ENCODE measurements at places on chromosomes 11 and 22.

- no peak overlapping the region for H3K27ac ChIP-seq
- no peak overlapping the region for H3K4me3 ChIP-seq
- no peak for DNase-seq
- H3K36me3 ChIP-seq: no peaks in the 10 kb centered on the region
- peaks cover 33% of the 10 kb centered on the region for H3K4me1 ChIP-seq
Observed at GRCh38 chr11:100630898-100631297, 56.2 kb upstream of the ARHGAP42 start.

- no peak overlapping the region for H3K27ac ChIP-seq
- no peaks in the 10 kb centered on the region for H3K36me3 ChIP-seq
- no peak overlapping the region for H3K4me3 ChIP-seq
- DNase-seq: no peak
- H3K4me1 ChIP-seq: peaks cover 8% of the 10 kb centered on the region
Observed at GRCh38 chr11:124788521-124788920, 11.7 kb downstream of the MSANTD2 start.

GRCh38 chr11:16404781-16405285 lies 48.5 kb upstream of the SOX6 start:
- DNase-seq: no peak
- H3K4me1 ChIP-seq: peaks cover 17% of the 10 kb centered on the region
- no peak overlapping the region for H3K27ac ChIP-seq
- no peaks in the 10 kb centered on the region for H3K36me3 ChIP-seq
- no peaks in the 10 kb centered on the region for H3K27me3 ChIP-seq

DNA sequence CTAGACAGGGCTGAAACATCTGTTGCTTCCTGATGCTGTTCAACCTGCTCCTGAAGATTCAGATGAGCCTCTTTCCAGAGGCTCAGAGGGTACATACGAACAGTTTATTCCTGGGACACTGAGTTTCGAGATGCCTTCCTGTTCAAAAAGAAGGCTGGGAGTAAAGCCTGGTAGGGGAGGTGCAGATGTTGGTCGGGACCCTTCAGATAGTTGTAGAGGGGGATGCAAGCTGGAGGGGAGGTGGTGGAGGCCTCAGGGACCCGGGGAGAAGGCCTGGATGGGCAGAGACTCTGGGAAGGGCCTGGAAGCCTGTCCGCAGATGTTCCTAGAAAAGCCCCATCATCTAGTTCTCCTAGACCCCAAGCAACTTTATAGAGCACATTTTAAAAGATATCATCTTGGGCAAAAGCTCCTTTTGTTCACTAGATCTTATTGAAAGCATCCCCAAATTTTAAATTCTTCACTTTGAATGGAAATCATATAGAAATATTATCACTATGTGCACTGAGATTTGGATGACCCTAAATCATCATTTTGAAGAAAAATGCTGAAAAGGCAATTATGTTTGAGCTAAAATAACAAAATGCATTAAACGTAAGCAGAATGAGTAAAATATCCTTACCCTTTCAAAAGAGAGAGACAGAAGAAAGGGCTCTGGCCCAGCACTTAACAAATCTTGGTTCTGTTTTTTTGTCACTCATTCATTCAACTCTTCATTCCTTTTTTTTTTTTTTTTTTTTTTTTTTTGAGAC lies 41.2 kb downstream of the RTL6 start:
- no peak overlapping the region for H3K4me3 ChIP-seq
- no peak for DNase-seq
- H3K4me1 ChIP-seq: no peaks in the 10 kb centered on the region
- peaks cover 12% of the 10 kb centered on the region for H3K27me3 ChIP-seq

DNA sequence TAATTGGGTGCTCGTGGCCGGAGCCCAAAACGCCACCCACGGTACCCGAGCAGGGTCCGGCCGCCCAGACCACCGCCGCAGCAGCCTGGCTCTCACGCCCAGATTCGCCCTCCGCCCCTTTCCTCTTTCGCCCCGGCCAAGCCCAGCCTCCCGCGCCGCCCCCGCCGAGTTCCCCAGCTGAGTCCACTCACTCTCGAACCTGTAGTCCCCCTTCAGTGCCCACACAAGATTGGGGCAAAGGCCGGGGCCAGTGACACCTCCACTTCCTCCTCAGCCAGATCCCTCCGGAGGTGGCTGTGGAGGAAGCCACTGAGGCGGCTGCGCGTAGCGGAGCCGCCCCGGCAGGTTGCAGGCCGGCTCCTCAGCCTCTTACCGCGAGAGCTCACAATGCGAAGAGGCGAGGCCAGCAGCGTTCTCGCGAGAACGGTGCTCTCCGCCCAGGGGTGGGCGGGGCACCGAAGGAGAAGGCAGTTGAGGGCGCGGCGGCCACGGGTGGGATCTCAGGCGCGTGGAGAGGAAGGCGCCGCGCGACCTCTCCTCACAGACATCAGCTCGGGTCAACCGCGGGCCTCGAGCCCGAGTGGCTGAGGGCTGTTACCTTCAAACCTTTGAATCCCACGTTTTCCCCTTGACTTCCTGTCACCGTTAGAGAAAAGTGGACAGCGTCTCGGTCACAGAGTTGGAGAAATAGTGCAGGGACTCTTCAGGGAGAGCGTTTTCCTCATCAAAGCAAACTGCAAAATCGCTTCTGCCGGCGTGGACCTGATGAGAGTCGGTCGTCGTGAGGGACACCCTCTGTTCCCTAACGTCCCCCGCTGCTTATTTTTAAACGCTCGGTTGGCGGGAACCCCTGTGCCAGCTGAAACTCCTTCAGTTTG lies at the start of gene BTBD10:
BTBD10 (minus strand) TSS at position 322 of the 878 bp plus-strand sequence. CDS start 18,098 bp downstream, outside the sequence.
- peaks cover 37% of the 10 kb centered on the region for H3K4me1 ChIP-seq
- H3K27me3 ChIP-seq: no peaks in the 10 kb centered on the region
- peak within 1 kb of the TSS; percentile 99 for H3K27ac ChIP-seq
- H3K4me3 ChIP-seq: peak within 1 kb of the TSS; percentile 98
- DNase-seq: peak; percentile 96

- H3K27me3 ChIP-seq: no peaks in the 10 kb centered on the region
- H3K4me3 ChIP-seq: peak overlapping the region; percentile 2
- no peaks in the 10 kb centered on the region for H3K36me3 ChIP-seq
- peaks cover 78% of the 10 kb centered on the region for H3K4me1 ChIP-seq
Observed at GRCh38 chr11:35363854-35364780, 55.2 kb downstream of the SLC1A2 start.

DNA sequence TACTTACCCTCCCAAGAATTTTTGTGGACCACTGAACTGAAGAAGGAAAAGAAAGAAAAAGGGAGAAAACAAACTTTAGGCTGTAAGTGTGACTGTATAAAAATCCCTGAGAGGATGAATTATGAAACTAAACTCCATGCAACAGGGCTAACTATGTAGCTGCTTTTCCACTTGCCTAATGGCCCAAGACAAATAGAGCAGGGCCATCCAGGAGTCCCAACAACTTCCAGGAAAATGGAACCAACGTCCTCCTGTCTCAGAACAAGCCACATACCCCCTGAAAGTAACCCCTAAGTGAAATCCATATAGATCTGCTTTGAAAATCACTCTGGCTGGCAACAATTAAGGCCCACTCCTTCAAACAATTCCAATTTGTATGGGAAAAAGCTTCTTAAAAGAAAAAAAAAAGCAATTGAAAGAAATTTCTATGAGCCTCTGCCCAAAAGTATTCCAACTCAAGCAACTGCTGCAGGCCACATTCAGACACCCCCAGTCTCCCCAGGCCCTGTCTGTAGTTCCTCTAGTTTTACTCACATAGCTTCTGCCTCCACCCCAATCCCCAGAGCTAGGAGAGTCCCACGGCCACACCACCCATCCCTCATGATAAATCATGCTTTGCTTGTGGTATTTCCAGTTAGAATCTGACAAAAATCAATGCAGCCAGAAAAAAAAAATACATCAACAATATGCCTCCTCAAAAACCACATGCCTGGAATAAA lies 12.7 kb downstream of the RBFOX2 start:
- no peaks in the 10 kb centered on the region for H3K27me3 ChIP-seq
- peak overlapping the region; percentile 71 for H3K27ac ChIP-seq
- no peak overlapping the region for H3K4me3 ChIP-seq
- peaks cover 3% of the 10 kb centered on the region for H3K36me3 ChIP-seq
- peaks cover 56% of the 10 kb centered on the region for H3K4me1 ChIP-seq

- peaks cover 7% of the 10 kb centered on the region for H3K4me1 ChIP-seq
- H3K36me3 ChIP-seq: no peaks in the 10 kb centered on the region
- H3K27ac ChIP-seq: no peak overlapping the region
- H3K4me3 ChIP-seq: peak overlapping the region; percentile 76
- peaks cover 33% of the 10 kb centered on the region for H3K27me3 ChIP-seq
- peak; percentile 64 for DNase-seq
Observed at GRCh38 chr11:75242722-75243600, 2.4 kb downstream of the TPBGL start.

GRCh38 chr11:25775603-25776002 lies 556.3 kb upstream of the ANO3 start:
- no peak for DNase-seq
- no peaks in the 10 kb centered on the region for H3K36me3 ChIP-seq
- no peak overlapping the region for H3K27ac ChIP-seq
- peaks cover 6% of the 10 kb centered on the region for H3K4me1 ChIP-seq

DNA sequence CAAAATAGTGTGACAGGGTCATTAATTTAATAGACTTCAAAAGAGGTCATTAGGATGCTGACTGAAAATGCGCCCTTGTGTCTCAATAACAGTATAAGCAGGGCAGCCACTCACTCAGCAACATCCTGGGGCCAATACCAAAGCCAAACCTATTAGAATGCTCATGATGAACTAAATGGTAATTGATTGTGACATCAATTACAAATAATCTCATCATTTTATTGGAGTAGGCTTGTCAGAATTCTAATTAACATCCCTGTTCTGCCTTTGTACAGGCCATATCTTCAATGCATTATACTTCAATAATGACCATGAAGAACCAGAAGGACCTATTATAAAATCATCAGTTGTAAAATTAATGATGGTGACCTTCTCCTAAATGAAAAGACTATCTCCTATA lies 64.2 kb downstream of the DNAJC24 start:
- no peaks in the 10 kb centered on the region for H3K27me3 ChIP-seq
- H3K4me1 ChIP-seq: peaks cover 20% of the 10 kb centered on the region
- no peak for DNase-seq
- H3K27ac ChIP-seq: no peak overlapping the region

GRCh38 chr11:110147962-110148709 lies 54.9 kb downstream of the ZC3H12C start:
- peak overlapping the region; percentile 63 for H3K27ac ChIP-seq
- H3K36me3 ChIP-seq: no peaks in the 10 kb centered on the region
- H3K4me3 ChIP-seq: no peak overlapping the region
- H3K27me3 ChIP-seq: no peaks in the 10 kb centered on the region
- no peak for DNase-seq
- H3K4me1 ChIP-seq: peaks cover 25% of the 10 kb centered on the region

DNA sequence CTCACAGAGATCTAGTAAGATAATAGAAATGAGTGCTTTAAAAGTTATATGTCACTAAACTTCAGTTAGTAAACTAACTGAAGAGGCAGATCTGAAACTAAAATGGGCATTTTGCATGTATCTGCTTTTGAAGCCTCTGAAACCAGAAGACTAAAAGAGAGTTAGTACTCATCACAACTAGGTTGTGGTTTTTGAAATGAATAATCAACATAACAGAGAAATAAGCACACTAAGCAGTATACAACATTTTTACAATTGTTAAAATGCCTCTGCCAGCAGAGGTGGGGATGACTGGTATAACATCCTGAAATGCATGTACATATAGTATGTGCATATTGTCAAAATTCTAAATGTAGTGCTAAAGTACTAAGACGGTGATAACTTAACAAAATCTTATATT lies 564.5 kb downstream of the DLG2 start:
- H3K4me3 ChIP-seq: no peak overlapping the region
- H3K4me1 ChIP-seq: no peaks in the 10 kb centered on the region
- DNase-seq: no peak
- no peaks in the 10 kb centered on the region for H3K36me3 ChIP-seq

- H3K27ac ChIP-seq: no peak overlapping the region
- H3K36me3 ChIP-seq: no peaks in the 10 kb centered on the region
- peaks cover 25% of the 10 kb centered on the region for H3K4me1 ChIP-seq
Observed at GRCh38 chr22:39179401-39179827, 26.9 kb upstream of the CBX7 start.

DNA sequence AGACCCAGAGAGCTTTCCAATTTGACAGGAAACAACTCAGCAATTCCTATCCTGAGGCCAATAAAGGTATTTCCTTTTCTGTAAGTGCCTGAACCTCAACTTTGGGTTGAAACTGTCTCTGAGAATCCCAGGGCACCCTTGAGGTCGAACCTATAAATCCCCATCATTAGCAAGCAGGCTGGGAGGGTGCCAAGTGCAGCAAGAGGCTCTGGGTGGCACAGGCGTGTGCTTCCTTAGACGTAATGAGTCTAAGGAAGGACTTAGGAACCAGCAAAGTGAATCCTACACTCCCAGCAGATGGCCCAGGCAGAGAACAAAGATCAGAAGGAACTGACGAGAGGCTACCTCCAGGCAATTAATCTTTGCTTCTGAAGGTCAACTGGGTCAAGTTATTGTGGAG lies 234.3 kb upstream of the NARS2 start:
- H3K4me1 ChIP-seq: peaks cover 38% of the 10 kb centered on the region
- no peaks in the 10 kb centered on the region for H3K36me3 ChIP-seq
- no peaks in the 10 kb centered on the region for H3K27me3 ChIP-seq
- no peak for DNase-seq
- H3K4me3 ChIP-seq: no peak overlapping the region

- H3K27me3 ChIP-seq: peaks cover 32% of the 10 kb centered on the region
- H3K4me1 ChIP-seq: peaks cover 3% of the 10 kb centered on the region
- no peak for DNase-seq
- H3K4me3 ChIP-seq: no peak overlapping the region
- H3K36me3 ChIP-seq: no peaks in the 10 kb centered on the region
- H3K27ac ChIP-seq: no peak overlapping the region
Observed at GRCh38 chr11:64643256-64643881, 52.3 kb downstream of the SLC22A12 start.

DNA sequence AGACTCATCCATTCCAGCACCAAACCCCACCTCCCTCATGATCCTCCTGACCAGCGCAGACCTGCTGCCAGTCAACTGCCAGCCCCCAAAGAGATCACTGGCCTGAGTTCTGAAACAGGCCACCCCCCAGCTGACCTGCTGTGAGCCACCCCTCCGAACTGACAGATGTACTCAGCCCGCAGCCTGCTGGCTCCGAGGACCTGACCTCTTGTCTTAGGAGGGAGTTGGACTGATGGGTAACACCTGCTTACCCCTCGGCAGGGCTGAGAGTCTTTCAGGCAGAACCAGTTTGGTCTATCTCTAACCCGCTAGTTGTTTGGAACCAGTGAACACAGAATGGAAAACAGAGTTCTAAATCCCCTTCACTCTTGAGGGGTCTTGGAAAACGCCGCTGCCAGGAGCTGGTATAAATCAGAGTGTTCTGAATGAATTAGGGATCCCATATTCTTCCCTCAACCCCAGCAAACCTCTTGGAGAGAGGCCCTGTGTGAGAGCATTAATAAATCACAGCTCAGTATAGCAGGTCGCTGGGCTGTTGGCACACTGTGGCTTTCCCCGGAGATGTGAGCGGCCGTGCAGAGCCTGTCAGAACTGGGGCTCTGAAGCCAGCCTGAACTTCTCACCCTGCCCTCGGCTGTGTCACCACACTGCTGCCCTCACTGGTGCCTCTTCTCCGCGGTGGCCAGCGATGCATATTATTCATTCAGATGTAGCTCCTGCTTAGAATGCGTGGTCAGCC lies 165.1 kb upstream of the NCAM1 start:
- H3K4me3 ChIP-seq: no peak overlapping the region
- H3K27ac ChIP-seq: no peak overlapping the region
- H3K36me3 ChIP-seq: no peaks in the 10 kb centered on the region
- DNase-seq: no peak
- H3K4me1 ChIP-seq: peaks cover 4% of the 10 kb centered on the region
